RWPE1 (cell line): ENCODE measurements at places on chromosomes 5 and 9.

DNA sequence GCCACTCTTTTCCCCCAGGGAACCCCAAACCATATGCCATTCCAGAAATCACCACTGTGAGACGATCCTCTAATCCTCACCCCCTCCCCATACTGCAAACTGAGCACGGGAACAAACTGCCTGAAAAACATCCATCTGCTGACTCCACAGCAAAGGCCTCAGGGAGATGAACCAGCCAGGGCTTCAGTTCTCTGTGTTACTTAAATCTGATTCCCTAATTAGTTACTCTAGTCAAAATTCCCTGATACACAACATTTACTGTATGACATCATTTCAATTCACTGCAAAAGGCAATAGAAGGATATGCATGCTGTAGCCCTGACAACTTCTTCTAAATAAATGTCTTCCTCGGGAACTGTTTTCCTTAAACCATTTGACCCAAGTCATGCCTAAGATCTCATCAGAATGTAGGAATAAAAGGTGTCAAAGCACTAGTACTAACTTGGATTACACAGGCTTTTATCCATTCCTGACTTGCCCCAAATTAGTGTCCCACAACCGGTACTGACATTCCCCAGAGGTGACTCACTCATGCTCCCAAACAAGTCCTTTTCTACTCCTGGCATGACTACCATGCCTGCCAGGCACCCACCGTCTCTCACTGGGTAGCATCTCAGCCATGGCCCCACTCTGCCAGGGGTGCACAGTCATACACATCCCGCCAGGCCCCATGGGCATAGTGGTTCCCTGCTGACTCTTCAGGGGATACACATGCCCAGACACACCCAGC is 35.0 kb downstream of the MTX3 start:
- peak; percentile 97 for DNase-seq

DNA sequence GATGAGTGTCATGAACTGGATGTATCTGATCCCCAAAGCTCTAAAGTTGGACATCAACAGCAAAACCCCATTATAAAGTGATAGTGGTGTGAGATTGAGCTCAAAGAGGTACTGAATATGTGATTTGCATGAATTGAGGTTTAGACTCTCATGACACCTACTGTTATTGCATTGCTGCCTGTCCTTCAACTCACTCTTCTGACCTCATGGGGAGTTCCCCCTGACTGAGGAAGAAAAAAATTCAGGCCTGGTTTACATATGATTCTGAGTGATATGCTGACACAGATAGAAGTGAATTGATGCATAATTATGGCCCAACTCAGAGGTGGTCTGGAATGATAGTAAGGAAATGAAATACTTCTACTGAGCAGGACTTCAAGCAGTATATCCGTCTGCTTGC is 76.2 kb upstream of the CHD1 start:
- DNase-seq: no peak

GRCh38 chr5:157819502-157820115 is 39.3 kb downstream of the CLINT1 start:
- no peak for DNase-seq

- DNase-seq: no peak
These were observed 38.3 kb upstream of the FBXL17 start for GRCh38 chr5:108420158-108420557.

- DNase-seq: no peak
These were observed 85.7 kb upstream of the ARRDC3 start for GRCh38 chr5:91468651-91469422.

DNA sequence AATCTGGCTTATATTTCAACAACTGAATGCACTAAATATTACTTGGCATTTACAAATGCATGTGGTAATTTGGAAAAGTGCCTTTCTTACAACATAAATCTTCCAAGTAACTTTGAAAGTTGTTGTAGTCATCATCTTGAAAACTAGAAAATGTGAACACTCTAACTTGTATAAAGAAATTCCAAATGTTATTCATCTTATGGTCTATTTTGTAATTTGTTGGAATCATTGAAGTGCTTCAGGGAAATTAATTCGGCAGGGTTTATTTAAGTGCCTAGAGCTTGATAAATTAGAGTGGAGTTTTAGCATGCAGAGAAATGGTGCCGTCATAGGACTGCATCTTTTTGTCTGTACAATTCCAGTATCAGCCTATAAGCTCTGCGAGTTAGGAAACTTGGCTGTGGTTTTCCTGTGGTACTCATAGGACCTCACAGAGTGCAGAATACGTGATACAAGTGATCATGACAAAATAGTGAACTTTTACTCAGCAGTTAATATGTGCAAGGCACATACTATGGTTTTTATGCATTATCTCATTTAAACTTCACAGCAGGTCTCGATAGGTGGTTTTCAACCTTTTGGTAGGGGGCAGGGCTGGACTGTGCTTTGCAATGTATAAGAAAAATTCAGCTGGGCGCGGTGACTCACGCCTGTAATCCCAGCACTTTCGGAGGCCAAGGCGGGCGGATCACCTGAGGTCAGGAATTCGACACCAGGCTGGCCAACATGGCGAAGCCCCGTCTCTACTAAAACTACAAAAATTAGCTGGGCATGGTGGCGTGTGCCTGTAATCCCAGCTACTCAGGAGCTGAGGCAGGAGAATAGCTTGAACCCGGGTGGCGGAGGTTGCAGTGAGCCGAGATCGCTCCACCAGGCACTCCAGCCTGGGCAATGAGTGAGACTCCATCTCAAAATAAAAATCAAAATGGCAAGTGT is 79.6 kb downstream of the RAI14 start:
- DNase-seq: no peak

- DNase-seq: peak; percentile 42
These were observed 82.5 kb downstream of the SEMA6A start for GRCh38 chr5:116492016-116492623.

DNA sequence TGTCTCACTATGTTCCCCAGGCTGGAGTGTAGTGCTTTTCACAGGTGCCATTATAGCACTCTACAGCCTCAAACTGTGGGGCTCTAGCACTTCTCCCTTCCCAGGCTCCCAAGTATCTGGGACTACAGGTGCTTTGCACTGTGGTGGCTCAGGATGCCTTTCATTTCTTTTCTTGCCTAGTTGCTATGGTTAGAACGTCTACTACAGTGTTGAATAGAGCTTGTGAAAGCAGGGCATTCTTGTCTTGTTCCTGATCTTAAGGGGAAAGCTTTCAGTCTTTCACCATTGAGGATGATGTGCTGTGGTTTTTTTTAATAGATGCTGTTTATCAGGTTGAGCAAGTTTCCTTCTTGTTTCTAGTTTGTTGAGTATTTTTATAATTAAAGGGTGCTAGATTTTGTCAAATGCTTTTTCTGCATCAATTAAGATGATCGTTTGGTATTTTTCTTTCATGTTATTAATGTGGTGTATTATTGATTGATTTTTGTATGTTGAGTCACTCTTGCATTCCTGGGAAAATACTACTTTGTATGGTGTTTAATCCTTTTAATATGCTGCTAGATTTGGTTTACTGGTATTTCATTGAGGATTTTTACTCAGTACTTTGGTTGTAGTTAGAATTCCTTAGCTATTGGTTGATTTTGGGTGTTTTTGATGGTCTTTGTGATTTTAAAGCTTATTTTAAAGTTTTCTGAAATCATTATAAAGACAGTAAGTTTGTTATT is 35.6 kb downstream of the GPBP1 start:
- DNase-seq: no peak

DNA sequence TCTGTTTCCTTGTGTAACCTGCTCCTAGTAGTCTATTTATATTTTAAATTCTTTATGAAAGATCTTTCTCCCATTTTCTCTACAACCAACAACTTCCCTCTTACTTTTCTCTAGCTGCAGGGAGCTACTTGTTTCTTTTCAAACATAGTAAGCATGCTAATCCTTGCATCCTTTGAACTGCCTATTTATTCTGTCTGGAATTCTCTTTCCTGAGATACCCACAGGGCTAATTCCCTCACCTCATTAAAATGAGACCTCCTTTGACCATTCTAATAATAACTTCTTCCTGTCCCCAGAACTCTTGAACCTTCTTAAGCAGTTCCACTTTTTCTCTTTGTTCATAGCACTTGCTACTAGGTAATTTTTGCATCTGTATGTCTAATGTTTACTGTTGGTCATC is 620.6 kb upstream of the CDH18 start:
- no peak for DNase-seq

DNA sequence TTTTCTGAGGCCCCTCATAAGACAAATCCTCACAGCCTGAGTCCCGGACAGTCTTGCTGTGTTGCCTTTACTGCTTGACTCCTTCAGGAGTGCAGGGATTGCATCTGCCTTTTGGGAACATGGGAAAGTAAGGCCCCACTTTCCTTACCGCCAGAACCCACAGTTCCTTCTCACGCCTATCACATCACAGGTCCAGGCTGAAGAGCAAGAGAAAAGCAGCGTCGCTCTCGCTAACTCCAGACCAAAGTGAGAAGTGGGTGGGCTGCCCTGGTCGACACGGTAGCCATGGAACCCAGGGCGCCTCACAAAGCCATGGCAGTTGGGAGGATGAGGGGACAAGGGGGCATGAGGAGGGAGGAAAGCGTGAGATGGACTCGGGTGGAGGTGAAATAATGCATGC is 7.9 kb upstream of the ZDHHC11 start:
- DNase-seq: no peak

DNA sequence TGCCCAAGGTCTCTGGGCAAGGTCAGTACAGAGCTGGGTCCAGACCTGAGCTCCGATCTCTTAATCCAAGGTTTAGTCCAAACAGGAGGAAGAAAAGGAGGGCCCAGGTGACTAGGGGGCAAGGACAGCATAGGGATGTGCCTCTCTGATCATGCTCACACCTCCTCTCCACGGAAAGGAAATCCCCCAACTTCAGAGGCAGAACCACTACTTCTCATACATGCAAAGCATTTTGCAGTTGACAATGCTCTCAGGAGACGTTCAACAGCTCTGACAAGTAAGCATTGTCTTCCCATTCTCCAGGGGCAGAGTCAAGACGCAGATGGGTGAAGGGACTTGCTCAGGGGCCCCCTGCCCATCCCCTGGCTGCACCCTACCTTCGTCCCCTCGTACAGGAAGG is 8.7 kb upstream of the CORO2A start:
- DNase-seq: no peak

- no peak for DNase-seq
These were observed 404.8 kb downstream of the ARHGEF28 start for GRCh38 chr5:74030821-74031220.

GRCh38 chr5:163386352-163386751 is 51.0 kb upstream of the CCNG1 start:
- DNase-seq: no peak

DNA sequence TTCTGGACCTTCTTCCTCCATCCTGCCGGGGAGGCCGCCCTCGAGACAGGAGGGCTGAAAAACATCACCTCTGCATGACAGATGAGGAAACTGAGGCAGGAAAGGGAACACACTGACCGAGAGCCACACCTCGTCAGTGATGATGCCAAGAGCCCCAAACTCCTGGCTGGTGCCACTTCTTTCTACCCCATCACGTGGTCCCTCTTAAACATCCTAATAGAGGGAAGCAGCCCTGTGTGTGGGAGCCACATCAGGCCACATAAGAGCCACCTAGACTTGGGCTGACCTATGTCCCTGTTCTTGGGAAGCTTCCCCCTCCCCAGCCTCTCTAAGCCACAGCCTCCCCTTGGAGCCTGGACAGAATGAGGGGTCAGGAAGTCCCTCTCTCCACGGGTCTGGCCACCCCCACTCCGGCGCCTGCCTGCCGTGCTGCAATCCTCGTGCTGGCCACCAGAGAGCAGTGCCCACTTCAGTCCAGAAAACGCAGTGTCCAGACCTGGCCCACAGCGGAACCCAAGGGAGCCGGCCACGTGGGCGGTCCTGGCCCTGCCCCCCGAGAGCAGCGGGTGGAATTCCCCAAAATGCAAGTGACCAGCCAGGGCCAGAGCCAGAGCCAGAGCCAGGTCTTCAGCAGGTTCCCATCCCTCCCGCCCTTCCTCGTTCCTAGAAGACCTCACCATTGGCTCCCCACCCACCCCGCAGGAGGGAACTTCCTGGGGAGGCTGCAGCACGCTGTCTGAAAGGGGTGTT is 54.7 kb upstream of the SARDH start:
- peak; percentile 71 for DNase-seq

DNA sequence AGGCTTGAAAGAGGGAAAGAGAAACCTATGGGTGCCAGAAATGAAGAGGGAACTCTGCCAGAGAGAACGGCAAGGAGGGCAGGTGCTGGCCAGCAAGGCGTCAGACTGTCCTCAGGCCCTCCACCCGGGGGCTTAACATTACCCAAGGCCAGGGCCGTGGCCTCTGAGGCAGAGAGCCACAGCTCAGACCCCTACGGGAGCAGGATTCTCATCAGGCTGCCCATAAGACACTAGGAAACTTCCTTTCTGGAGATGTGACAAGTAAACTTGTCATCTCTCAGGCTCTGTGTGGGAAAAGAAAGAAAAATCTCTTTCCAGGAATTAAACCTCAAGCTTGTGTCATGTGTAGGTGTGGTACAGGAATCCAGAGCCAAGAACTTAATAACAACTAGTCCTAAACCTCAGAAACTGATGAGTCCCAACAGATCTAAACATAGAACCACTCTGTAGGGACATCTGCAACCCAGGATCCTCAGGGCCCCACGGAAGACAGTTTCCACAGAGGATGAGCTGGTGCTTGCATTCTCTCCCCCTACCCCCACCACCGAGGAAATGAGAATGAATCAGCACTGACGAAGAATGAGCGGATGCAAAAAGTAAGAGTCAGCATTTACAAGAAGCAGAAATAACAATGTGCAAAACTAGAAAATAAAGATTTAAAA is 74.3 kb downstream of the DCP2 start:
- peak; percentile 80 for DNase-seq

DNA sequence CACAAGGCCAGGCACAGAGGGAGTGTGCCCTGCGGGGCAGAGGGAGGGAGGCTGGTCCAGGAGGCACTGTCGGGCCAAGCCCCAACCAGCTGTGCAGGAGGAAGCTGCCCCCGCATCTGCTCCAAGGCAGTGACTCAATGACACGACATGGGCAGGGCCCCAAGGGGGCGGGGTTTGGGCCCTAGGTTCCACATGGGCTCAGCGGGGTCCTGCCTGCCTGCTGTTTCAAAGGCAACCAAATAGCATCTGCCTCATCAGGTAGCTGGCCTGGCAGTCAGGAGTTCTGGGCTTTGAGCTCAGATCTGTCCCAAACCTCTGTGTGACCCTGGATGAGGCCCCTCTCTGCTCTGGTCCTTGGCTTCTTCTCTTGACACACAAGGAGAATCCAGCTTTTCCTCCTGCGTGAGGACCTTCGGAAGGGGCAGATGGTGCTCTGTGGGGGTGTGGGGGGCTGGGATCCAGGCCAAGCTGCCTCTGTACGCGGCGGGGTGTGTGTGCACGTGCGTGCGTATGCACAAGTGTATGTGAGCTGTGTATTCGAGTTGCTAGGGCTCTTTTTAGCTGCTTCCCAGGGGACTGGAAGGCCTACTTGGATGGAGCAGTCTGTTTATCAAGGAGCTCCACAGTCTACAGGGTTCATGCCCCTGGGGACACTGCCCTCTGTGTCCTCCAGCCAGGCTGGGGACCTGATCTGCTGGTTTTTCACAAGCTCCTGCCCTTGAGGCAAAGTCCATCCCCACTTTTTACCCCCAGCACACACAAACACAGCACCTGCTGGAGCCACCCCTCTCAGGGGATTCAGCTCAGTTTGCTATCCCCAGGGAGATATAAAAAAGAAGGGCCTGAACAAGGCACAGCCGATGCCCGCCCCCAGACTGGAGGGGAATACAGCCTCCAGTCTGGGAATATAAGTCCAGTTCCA is 138.9 kb downstream of the RGS3 start:
- DNase-seq: peak; percentile 93
